ENCODE measurements at places on chromosomes 6 and 20.

DNA sequence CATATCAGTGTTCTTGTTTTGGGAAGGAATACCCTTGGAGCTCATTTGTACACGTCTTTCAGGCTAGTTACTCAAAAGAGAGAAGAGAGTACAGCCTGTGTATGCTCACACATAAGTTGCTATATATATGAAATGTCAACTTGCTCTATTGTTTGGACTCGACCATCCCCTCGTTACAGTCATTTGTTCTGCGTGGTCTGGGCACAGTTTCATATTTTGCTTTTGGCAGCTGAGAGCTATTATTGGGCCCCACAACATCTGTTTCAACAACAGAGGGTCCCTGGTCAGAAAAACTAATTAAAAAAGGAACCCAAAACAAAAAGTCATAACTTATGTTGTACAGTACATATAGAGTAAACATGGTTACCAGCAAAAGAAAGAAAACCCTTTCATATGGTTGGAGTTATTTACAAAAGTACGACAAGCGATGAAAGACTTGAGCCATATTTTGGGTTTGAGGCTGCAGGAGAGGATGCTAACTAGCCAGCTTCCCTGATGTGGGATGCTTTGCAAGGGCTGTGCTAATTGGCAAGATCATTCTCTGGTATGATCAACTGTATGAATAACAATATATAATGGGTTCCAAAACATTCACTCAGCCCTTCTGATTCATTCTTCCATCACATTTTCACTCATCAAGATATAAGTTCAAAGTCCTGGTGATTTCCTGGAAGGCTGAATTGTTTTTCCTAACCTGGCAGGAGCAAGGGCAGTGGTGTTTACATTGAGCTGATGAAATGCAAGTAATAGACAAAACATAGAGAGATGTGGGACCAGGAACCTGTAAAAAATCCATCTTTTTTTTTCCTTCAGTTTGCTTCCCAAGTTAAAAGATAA, 137.9 kb downstream of the RPS12 start:
- no peak for DNase-seq

DNA sequence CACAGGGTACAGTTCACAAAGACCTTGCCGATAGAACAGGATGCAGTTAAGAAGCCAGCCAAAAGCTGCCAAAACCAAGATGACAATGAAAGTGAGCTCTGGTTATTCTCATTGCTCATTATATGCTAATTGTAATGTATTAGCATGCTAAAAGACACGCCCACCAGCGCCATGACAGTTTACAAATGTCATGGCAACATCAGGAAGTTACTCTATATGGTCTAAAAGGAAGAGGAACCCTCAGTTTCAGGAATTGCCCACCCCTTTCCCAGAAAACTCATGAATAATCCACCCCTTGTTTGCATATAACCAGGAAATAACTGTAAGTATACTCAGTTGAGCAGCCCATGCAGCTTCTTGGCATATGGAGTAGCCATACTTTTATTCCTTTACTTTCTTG, 748.7 kb downstream of the QKI start:
- DNase-seq: no peak

DNA sequence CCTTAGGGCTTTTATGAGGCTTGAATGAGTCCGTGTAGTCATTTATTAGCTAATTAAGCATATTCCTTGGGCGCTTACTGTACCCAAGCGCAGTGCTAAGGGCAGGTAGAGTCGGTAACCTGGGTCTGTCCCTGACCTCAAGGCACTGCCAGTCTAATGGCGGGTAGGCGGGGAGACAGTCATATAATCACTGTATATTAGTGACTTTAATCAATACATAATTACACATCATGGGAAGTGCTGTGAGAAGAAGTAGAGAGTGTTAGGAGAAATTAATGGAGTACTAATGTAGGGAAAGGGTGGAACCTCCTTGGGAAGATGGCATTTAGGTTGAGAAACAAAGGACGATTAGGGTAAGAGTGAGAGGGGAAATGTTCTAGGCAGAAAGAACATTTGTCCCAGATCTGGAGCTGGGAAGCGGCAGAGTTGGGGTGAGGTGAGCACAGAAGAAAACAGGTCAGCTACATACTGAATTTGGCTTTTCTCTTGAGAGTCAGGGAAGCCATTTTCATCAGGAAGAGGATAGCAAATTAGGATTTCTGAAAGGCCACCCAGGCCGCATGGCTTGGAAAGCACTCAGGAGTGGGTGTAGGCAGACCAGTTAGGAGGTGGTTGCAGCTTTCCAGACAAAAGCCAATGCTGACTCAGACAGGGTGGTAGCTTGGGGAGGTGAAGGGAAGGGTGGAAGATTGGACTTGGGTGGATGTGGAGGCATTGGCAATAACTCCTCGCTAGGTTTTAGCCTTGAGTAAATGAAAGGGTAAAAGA, 954 bp upstream of the BLCAP start:
- no peak for DNase-seq

DNA sequence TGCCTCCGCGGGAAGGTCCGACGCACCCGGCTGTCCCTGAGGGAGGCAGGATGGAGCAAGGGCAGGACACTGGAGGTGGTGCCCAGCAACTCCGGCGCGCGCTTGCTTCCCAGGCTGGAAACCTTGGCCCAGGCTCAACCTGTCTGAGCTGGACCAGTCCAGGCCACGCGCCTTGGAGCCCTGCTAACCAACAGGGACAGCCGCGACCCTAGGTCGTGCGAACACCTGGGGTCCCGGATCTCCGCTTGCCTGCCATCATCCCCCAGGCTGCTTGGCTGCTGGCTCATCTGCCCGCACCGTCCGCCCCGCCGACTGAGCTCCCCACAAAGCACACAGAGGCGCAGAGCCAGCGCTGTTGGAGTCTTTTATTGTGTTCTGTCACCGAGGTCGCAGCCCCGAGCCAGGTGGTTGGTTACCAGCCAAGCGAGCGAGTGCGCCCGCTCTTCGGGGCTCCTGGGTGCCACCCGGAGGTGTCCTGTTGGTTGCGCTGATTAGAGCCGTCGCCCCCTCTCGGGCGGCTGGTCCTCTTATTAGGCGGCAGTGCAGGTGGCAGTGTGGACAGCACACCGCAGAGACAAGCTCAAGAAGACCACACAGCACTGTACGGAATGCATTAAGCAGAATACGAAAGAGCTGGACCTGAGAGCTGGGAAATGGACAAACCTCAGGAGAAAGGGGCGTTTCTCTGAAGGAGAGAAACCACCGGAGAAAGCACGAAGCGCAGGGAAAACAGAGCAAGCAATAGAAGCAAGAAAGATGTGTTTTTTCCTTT, 3.8 kb downstream of the COL12A1 start:
- no peak for DNase-seq

- DNase-seq: no peak
Measured at GRCh38 chr20:19375801-19376200, 163.4 kb downstream of the SLC24A3 start.

DNA sequence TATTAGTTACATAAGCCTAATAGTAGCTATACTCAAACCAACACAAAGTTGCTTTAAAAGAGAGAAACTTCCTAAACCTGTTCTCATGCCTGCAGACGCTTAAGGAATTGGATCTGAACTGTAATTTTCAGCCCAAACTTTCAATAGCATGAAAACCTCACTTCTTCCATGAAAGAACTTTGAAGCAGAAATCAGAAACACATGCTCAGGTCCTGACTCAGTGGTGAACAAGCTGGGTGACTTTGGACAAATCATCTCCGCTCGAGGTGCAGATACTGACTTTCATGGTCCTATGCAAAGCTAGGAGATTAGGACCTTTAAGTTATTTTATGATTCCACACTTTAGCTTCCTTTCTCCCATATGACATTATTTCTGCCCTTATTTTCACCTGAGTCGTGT, 36.5 kb downstream of the NOX3 start:
- no peak for DNase-seq

DNA sequence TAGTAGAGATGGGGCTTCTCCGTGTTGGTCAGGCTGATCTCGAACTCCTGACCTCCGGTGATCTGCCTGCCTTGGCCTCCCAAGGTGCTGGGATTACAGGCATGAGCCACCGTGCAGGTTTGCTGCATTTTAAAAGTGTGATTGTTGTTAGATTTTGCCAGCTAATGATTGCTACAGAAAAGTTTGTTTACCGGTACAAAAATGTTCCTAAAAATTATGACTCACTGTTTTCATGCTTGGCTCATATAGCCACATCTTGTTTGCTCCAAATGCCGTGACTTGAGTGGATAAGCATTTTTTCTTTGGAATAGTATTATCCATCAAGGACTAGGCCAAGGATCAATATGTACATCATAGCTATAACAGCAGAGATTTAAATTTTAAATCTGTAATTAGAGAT, 24.3 kb downstream of the LRRN4 start:
- DNase-seq: no peak

DNA sequence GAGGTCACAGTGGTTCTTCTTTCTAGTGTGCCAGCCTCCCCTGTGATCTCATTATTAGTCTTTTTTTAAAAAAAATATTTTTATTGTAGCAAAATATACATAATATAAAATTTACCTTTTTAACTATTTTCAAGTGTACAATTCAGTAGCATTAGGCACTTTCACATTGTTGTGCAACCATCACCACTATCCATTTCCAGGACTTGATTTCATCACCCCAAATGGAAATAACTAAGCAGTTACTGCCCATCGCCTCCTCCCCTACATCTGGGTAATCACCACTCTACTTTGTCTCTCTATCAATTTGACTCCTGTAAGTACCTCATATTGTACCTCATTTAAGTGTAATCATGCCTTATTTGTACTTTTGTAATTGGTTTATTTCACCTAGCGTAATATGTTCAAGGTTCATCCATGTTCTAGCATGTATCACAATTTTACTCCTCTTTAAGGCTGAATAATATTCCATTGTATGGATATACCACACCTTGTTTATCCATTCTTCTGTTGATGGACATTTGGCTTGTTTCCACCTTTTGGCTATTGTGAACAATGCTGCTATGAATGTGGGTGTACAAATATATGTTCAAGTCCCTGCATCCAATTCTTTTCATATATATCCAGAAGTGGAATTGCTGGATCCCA, 68.6 kb upstream of the FYN start:
- DNase-seq: no peak

Measured in activated T-cell treated with anti-CD3 and anti-CD28 coated beads for 24 hours (primary cell).